ENCODE measurements at places on chromosomes 2 and 18. TPM values are rescaled to one million over a fixed set of nuclear protein-coding genes. Genes with fewer than 3 reads are reported as not detected.
A peak's percentile ranks its signal among the peaks of the same experiment; 100 is the strongest.

The ASB3 gene
- total RNA-seq = 38.4 TPM

The PARD3B gene
- not detected for total RNA-seq

The CMPK2 gene
- total RNA-seq = 2.9 TPM

- peak; percentile 79 for DNase-seq
Observed at GRCh38 chr2:224952936-224953657, 89.2 kb downstream of the DOCK10 start.
